Left forelimb (tissue), 1 donor: ENCODE measurements at places on chromosomes 13 and 19.

GRCh38 chr19:11322269-11323024 lies 17.0 kb downstream of the RAB3D start:
- no peak for DNase-seq

GRCh38 chr19:19490214-19490968 lies 25.0 kb downstream of the TSSK6 start:
- DNase-seq = peak; percentile 82

DNA sequence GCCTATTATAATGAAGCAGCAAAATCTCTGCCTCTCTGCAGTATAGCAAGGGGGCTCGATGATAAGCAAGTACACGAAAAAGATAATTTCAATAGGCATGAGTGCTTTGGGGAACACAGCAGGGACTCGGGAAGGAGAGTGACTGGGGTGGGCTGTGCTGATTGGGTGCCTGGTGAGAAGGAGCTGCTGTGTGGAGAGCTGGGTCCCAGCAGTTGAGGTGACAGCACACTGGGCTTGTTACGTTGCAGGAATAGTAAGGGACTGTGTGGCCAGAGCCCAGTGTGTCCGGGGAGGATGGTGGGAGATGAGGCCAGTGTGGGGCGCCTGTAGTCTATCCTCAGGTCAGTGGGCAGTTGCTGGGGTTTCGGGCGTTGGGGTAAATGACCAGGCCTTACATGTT lies 17.4 kb downstream of the WDR62 start:
- DNase-seq = no peak

DNA sequence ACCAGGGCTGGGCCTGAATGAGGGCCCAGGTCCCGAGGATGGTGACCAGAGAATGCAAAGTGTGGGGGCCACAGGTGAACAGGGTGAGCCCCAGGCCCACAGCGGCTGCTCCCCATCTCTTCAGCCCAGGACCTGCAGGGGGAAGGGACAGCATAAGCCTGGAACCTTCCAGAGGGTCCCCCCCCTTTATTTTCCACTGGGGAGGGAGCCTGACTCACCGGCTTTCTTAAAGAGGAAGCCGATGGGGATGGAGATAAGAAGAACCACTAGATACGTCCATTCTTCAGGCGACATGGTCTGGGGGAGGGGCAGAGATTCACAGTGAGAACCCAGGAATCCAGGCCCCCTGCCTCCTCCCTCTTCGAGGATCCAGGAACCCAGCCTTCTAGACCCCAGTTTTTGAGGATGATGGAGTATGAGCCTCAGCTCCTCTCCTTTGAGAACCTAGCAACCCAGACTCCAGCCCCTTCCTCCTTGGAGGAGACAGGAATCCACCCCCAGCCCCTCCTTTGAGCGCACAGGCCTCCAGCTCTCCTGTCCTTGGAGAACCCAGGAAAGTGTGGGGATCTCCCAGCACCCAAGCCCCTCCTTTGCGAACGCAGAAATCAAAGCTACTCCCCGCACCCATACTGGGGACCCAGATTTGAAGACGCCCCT lies 1.0 kb downstream of the MBOAT7 start:
- DNase-seq = no peak
